Activated CD4-positive, CD25-positive, alpha-beta regulatory T cell treated with anti-CD3 and anti-CD28 coated beads, Interleukin-2, amount 50 U/mL, for 16 hours (primary cell): ENCODE measurements at places on chromosomes 7 and 10.

- no peak for DNase-seq
These were observed 84.3 kb downstream of the CUL2 start for GRCh38 chr10:35005868-35006267.

- DNase-seq, result no peak
These were observed 2.5 kb downstream of the VOPP1 start for GRCh38 chr7:55569797-55570196.

- DNase-seq, result no peak
These were observed 17.9 kb downstream of the ZNF316 start for GRCh38 chr7:6654842-6655610.

DNA sequence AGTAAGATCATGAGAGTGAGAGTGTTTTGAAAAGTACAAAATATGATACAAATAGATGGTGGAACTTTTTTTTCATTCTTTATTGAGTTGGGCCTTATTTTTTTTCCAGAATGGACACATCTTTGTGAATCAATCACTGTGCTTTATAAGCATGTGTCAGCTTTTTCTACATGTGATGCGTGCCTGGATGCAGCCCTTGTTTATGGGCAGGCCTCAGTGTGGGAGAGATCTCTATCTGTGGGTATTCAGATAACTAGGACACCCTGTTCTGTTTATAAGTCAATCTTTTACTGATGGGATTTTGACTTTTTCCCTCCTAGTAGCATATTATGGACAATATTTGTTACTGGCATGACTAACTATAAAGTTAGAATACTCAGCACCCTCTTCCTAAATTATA, 42.9 kb upstream of the IKZF1 start:
- no peak for DNase-seq

- DNase-seq, result no peak
These were observed 35.9 kb upstream of the PDCD4 start for GRCh38 chr10:110835841-110836240.

DNA sequence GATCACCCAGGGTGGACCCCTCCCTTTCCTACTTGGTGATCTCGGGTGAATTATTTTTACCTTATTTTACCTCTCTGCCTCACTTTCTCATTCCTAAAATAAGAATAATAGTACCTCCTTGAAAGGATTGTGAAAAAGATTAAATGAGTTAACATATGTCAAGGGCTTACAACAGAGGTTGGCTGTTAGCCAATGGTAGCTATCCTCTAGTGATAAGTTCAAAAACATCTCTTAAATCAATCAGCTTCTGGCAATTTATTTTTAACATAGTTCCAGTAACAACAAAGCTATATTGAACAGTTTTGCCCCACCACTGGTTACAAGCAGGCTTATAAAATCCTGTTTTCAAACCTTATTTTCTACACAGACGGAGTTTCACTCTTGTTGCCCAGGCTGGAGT, 45.4 kb downstream of the TMEM168 start:
- no peak for DNase-seq

GRCh38 chr7:1725199-1725690, 55.2 kb downstream of the ELFN1 start:
- DNase-seq, result no peak

DNA sequence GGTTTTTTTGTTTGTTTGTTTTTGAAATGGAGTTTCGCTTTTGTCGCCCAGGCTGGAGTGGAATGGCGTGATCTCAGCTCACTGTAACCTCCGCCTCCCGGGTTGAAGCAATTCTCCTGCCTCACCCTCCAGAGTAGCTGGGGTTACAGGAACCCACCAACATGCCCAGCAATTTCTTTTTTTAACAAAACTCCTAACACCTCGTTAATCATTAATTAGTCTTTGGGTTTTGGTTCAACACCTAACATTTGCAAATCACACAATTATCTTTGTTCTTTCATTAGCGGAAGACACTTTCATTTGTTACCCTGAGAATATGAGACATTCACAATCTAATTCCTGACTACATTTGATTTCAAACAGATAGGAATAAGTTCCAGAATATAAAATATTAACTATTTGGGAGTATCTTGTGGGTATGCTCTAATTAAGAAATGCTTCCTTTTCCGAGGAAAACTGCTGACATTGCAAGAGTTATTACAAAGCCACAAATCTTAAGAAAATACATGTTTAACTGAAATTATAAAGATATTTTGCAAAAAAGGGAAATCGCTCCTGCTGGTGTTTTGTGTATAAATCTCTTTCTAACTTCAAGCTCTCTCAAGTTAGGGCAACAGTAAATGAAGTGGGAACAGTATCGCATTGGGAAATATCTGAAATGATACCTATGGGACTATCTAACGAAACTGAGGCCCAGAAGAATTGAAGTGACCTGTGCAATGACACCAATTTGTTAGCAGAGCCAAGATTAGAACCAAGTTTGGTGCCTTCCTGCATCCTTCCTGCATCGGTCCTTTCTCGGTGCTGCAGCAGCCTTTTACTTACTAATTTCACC, 1.2 kb upstream of the LSM8 start:
- DNase-seq, result no peak

- DNase-seq, result no peak
These were observed 14.2 kb downstream of the NCOA4 start for GRCh38 chr10:46016190-46016589.

- DNase-seq, result no peak
These were observed 165.4 kb downstream of the ST7 start for GRCh38 chr7:117118579-117119180.

- DNase-seq, result no peak
These were observed 515.9 kb downstream of the PARD3 start for GRCh38 chr10:34299105-34299611.

DNA sequence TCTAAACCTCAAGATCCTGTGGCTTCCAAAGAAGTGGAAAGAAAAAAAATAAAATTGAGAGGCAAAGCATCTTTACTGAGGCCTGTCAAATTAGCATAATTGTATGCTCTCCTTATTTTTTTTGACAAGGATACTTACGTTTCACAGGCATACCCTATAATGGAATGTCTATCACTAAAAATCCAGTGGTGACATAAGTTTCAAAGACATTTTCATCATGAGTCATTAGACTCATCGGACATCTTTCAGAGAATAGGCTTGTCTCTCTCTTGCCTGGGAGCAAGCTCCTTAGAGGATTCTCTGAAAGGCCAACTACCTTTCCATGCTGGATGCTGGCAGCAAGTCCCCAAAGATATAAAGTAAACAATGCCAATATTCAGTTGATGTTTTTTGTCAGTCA, 380.7 kb upstream of the STEAP1 start:
- DNase-seq, result no peak

DNA sequence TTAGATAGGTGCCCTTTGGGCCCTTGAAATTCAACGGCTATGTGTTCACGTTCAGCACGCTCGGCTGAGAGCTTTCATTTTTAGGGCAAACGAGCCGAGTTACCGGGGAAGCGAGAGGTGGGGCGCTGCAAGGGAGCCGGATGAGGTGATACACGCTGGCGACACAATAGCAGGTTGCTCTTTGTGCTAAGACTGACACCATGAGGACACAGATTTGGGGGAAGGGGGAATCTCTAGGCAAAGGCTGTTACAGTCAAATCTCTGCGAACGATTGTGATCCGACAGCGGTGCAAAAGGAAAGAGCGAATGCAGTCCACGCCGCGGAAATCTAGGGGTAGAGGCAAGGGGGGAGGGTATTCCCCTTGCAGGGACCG, 667 bp downstream of the KLLN start:
- no peak for DNase-seq

- DNase-seq, result no peak
These were observed 154.8 kb upstream of the LAMB4 start for GRCh38 chr7:108285003-108285368.

GRCh38 chr7:69738396-69738951, 140.2 kb downstream of the AUTS2 start:
- DNase-seq, result no peak

DNA sequence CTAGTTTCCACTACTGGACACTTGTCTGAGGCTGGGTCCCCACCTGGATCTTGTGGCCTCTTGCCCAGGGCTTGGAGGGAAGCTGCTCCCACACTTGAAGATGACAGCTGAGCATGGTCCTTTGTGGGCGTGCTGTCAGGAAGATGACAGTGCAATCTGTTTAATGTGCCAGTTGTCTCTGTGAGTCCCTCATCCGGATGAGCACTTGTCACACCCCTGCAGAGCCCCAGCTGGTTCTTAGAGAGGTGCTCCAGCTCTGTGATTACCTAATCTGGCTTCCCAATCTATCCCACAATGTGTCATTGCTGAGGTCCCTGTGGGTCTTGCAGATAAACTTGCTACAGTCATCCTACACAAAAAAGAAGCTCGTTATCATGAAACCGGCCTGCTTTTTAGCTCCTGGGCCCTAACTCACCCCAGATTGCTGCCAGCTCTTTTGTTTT, 34.8 kb upstream of the CCSER2 start:
- no peak for DNase-seq
